ENCODE measurements at places on chromosomes 16 and 17.

DNA sequence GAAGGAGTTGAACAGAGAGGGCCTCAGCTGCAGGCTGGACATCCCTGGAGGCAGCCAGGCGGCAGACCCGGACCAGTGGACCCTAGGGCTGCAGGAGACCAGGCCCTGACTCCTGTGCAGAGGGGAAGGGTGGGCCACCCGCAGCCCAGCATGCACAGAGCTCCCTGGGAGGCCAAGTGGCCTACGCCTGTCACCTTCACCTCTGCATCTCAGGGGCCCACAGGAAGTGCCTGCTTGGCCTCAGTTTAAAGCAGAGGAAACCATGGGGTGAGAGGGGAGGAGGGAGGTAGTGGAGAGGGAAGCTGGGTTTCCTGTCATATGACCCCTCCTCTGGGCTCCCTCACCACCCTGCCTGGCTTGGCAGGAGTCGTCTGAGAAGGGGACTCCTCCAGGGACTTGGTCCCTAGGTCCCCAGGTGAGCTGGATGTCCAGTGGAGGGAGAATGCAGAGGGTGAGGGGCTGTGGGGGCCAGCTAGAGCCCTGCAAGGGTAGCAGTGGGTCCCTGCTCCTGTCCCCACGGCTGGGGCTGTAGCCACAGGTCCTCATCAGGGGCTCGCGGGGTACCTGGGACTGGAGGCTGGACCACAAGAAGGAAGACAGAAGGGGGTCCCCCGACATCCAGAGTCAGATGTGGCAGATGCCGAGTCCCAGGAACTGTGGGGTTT, at the start of gene TMC8:
Gene TMC8, plus strand, starts transcription at position 335 of the 665 bp plus-strand sequence. CDS start 818 bp downstream, outside the sequence.
- no peak for DNase-seq

- peak; percentile 94 for DNase-seq
These were observed 14.4 kb downstream of the ZNF232 start for GRCh38 chr17:5097101-5097834.

GRCh38 chr16:90081606-90081970, 4.5 kb upstream of the PRDM7 start:
- DNase-seq, result no peak

GRCh38 chr16:76926042-76926441, 264.9 kb upstream of the MON1B start:
- no peak for DNase-seq

GRCh38 chr16:50964491-50964890, 186.6 kb downstream of the SALL1 start:
- DNase-seq, result no peak

GRCh38 chr16:2033057-2033908, 6.6 kb downstream of the NHERF2 start:
- DNase-seq, result no peak

DNA sequence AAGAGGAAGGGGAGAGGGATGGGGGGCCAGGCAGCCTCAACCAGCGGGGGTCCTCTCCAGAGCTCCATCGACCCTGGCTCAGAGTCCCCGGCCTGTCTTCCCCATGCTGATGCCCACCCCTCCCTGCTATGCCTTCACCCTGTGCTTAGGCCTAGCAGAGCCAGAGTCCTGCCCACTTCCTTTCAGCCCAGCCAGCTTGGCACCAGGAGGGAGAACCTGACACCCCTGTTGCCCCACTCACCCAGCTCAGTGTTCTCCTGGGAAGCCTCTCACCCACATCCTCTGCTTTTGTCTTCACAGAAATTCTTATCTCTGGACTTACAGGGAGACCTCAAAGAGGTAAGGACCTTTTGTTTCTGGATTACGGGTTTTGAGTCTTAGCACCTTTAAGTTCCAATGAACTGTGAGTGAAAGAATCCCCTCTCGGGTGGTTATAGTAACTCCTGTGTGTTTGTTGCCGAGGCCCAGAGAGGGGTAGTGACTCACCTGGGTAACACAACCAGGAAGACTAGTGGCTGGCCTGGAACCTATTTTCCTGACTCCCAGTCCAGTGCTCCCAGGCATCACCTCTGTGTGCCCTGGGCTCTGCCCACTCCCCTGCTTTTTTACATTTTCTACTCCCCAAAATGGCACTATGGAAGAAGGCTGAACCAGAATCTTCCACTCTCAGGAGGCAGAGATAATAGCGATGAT, 53.3 kb downstream of the CES1 start:
- DNase-seq, result no peak

DNA sequence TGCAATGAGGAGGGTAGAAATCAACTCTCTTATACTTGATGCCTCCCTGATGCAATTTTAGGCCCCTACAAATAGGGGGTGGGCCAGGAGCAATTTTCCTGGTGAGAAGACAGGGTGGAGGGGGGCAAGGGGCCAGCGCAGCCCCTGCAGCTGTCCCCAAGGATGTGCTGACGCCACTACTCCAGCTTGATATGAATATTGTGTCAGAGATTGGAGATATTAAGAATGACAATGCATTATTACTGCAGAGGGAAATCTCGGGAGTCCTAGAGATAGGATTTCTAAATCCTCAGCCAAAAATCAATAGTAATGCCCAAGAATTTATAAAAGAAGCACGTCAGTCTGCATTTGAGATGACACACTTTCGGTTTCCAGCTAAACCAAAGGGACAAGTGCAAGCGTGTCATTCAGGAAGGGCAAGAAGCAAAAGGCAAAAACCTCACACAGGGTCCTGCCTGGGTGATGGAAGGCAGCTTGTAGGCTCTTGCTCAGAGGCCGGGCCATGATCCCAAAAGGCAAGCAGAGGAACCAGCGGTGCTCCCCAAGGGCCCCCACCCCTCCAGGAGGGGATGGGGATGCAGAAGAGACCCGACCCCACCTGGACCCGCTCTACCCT, 178.8 kb downstream of the C16orf78 start:
- DNase-seq, result no peak
